ENCODE measurements at places on chromosomes 6 and 20.
A peak's percentile ranks its signal among the peaks of the same experiment; 100 is the strongest.

DNA sequence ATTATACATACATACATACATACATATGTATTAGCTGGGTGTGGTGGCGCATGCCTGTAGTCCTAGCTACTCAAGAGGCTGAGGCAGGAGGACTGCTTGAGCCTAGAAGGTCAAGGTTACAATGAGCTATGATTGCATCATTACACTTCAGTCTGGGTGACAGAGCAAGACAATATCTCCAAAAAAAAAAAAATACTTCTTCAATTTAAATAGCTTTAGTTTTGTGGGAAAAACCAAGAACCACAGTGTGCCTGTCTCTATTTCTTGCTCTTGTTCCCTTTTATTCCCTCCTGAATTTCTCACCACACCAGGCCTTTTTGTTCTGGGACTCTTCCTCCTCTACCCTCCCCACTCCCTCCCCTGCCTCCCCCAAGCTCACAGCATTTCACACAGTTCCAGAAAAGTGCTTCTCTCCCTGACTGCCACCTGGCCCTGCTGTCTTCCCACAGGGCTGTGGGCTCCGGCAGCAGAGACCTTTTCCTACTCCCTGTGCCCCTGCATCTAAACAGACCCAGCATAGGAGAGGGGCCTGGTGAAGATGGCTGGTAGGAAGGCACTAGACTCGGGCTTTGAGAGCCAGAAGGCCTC, 1.3 kb downstream of the C20orf203 start:
- no peak for DNase-seq

DNA sequence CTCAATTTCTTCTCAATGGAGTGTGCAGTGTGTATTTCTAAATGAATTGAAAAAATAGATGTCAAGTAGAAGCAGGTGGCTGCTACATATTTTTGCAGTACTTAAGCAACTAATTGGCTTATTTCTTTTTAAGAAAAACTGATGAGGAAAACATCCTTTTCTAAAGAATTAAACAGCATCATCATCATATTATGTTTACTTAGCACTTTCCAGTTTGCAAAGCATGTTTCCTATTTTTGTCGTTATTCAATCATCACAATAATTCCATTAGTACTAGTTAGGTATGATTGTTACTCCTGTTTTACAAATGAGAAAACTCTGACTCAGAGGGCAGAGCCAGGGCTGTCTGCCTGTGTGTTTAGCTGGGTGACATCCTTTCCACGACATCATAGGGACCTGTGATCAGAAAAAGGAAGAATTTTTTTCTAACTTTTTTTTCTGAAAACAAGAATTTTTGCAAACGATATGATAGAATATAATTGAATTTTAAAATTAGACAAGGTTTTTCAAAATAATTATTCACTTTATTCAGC, 22.7 kb upstream of the BMP6 start:
- no peak for DNase-seq

DNA sequence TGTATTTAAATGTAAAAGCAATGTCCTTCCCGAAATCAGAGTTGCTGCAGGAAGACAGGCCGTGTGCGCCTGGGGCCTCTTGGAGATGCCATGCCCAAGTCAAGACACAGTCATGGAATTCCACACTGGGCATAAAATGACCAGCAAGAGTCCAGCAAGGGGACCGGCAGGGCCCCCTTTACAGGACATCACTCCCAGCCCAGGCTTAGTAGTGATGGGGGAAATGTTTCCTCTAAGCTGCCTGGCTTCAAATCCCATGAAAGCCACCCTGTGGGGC, 1.9 kb upstream of the PPP1R3G start:
- DNase-seq: no peak

DNA sequence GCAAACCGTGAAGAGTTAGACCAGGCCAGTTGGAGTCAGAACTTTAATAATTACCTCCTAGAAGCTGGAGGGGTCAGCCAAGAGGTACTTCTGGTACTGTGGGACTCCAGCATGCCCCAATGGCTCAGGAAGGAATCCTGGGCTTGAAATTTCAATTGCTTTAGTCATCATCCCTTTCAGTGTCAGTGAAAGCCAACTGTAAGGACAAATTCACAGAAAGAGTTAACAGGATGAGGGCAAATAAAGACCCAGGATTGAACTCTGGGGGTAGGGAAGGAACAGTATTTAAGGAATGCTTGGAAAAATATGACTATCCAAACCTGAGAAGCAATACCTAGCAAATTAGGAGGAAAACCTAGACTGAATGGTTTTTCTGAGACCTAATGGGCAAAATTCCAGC, 735.1 kb upstream of the MARCKS start:
- DNase-seq: peak; percentile 52

GRCh38 chr6:131368198-131368911, 204.7 kb upstream of the ARG1 start:
- peak; percentile 55 for DNase-seq

GRCh38 chr6:137432054-137432611, 62.1 kb downstream of the OLIG3 start:
- no peak for DNase-seq

- no peak for DNase-seq
Measured at GRCh38 chr6:65790666-65791065, 83.6 kb upstream of the EYS start.

DNA sequence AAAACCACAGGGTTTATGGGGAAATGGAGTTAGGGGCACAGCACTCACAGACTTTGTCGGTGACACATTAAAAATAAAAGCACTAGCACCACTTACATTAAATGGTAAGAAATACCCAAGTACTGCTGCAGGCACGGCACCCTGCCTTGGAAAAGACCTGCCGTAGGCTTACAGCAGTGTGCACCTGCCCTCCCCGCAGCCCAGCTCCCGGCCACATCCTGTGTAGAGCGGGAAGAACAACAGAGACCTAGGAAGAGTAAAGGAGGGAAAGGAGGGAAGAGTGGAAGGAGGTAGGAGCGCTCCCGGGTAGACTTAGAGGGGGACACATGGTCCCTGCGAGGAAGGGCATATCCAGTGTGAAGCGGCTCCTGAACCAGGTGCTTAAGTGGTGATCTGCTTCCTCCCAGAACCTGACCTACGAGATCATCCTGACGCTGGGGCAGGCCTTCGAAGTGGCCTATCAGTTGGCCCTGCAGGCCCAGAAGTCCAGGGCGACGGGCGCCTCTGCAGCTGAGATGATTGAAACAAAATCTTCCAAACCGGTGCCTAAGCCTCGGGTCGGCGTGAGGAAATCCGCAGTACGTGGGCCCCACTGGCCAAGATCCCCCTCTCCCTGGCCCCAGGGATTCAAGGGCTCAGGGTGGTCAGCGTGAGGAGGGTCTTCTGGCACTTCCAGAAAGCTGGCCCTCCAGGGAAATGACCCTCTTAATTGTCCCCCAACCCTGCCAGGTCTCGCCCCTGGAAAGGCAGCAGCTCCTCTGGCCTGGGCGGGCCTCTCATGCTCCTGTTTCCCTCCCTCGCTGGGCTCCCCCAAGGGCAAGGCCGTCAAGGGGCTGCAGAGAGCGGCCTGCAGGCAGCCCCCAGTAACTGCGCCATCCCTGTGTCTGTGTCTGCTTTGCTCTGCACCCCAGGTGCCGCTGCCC, 55.5 kb downstream of the TCP11 start:
- peak; percentile 11 for DNase-seq

DNA sequence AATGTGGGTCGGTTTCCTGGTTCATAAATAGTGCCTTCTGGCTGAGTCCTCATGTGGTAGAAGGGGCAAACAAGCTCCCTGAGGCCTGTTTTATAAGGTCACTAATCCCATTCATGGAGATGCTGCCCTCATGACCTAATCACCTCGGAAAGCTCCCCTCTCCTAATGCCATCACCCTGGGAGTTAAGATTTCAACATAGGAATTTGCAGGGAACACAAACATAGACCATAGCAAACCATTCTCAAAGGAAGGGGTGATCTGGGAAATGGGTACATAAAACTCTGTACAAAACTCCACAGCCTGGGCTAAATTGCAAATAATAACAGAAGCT, 1.5 kb upstream of the ADTRP start:
- no peak for DNase-seq

- no peak for DNase-seq
Measured at GRCh38 chr20:35319871-35320197, 27.6 kb upstream of the FAM83C start.

DNA sequence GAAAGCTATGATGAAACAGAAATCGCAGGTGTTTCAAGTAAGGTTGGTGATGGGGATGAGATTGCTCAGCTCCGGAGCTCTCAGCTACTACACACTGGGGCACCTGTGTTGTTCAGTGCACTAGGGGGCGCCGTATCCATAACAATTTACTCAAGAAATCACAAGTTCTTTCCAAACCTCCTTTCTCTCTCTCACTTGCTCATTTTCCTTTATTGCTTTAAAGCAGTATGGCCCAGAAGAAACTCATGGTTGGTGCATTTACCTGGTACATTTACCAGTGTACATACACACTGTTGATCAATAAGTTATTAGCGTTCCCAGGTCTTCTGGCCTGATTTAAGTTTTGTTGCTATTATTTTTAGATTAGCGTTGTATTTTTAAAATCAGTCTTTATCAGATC, 235.2 kb upstream of the TAB2 start:
- DNase-seq: peak; percentile 79

GRCh38 chr20:24096864-24097450, 108.4 kb upstream of the GGTLC1 start:
- DNase-seq: no peak

DNA sequence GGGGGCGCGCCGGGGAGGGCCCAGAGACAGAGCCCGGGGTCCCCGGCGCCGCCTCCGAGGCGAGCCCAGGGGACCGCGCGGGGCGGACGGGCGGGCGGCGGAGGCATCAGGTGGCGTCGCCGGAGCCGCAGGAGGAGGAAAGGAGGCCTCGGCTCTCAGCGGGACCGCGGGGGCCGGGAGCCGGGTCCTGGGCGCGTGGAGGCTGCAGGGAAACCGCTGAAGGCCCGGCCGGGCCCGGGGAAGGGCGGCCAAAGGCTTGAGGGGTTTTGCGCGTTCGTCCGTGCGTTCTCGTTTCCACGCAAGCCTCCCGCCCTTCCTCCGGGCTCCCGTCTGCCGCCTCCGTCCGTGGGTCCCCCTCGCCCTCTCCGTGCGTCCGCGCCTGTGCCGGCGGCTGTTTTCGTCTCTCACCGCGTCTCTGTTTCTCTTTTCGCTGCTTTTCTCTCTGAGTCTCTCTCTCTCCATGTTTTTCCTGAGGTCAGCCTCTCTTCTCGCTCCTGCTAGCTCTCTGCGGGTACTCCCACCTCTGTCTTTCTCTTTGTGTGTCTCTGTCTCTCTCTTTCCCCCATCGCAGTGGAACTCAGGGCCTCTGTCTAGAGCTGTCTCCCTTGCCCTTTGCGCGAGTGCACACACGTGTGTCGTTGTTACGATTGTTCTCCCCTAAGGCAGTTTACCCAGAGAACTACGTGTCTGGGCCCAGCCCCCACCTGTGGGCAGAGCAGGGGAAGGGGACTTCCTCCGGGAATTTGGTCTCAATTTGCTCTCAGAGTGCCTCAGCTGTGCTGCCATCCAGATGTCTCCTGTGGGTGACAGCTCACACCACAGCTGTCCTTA, 2.1 kb downstream of the IRF4 start:
- DNase-seq: peak; percentile 59

- DNase-seq: no peak
Measured at GRCh38 chr20:53757472-53757913, 163.9 kb upstream of the ZNF217 start.

DNA sequence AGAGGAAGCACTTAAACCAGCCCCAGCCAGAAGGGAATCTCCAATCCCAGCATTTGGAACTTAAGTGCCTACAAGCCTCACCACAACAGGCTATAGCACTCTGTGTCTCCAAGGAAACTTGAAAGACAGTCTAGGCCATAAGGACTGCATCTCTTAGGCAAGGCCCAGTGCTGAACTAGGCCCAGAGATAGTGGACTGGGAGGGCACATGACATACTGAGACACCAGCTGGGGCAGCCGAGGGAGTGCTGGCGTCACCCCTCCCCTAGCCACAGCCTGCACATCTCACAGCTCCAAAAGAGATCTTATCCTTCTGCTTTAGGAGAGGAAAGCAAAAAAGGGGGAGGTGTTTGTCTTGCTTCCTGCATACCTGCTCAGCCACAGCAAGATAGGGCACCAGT, 618.5 kb downstream of the COL12A1 start:
- DNase-seq: no peak

GRCh38 chr20:19964289-19965265, 52.6 kb upstream of the NAA20 start:
- DNase-seq: no peak

DNA sequence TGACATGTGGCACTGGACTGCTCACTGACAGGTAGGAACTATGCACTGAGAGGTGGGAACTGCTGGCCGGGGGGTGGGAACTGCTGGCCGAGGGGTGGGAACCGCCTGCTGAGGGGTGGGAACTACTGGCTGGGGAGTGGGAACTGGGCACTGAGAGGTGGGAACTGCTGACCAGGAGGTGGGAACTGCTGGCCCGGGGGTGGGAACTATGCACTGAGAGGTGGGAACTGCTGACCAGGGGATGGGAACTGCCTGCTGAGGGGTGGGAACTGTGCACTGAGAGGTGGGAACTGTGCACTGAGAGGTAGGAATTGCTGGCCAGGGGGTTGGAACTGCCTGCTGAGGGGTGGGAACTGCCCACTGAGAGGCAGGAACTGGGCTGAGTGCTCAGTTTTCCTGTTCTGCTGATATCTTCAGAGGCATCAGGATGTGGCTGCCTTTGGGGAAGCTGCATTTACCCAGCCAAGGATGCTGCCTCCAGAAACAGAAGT, 90.2 kb downstream of the THBS2 start:
- no peak for DNase-seq

DNA sequence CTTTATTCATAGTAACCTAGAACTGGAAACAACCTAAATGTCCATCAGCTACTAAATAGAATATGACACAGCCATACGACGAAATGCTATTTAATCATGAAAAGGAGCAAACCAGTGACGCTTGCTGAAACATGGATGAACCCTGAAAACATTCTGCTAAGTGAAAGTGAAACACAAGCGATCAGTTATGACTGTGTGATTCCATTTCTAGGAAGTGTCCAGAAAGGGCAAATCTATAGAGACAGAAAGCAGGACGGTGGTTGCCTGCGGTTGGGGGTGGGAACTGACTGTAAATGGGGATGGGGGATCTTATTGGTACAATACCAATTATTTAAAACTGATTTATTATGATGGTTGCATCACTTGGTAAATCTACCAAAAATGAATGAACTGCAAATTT, 126.8 kb downstream of the IPCEF1 start:
- DNase-seq: no peak

DNA sequence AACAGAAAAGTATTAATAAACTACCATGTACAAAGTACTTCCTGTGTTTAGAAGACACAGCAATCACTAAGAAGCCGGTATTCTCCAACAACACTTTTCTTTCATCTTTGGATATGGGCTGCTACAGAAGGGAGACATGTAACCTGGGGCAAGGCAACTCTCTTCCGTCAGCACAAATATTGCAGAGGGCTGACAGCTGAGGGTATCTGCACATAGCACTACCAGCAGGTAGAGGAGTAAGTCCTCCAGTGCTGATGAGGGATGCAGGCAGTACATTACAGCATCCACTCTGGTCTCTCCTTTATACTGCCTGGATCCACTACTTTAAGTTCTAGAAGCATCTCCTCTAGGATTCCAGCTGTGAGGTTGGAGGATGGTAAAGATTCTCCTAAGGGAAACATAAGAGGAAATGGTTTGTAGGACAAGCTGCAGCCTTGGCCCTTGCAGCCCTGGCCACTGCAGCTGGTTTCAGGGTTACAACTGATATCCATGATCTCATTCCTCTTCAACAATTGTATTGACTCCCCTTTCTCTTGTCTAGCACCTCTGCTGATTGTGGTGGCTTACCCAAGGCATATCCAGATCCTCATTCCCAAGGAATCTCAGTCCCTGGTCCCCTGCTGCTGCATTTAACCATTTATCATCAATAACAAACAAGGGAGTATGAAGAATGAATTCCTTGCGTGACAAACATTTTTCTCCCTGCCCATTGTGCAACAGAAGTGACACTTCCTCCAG, 110.7 kb upstream of the ADGRF1 start:
- DNase-seq: peak; percentile 31
